ENCODE measurements at places on chromosomes 13 and 19.

DNA sequence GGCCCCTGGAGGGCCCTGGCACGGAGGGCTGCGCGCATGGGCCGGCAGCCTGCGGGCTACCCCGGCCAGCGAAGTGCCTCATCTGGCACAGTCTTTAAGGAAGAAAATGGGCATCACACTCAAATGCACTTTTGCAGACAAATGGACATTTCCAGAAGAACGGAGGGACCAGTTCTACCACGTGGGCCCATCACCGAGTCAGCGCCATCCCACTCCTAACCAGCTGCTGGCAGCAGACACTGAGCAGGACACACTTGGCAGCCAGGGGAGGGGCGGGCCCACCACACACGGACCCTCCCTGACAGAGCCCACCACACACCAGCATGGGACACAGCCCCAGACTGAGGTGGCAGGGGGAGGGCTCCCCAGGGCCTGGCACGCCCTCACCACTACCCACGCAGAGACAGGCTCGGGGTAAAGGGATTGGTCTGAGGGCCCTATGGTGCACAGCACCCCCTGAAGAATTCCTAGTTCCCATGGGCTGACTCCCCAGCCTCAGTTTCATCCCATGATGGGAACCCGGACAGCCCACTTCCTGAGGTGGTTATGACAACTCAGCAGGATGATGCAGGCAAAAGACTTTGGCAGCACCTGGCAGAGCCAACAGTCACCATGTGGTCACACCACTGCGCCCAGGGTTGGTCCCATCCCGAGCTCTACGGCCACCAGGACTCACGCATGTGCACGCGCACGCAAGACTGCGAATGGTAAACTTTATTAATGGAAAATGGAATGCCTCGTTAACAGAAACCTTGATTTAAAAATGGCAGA is 18.7 kb upstream of the TINCR start:
- DNase-seq, result no peak

DNA sequence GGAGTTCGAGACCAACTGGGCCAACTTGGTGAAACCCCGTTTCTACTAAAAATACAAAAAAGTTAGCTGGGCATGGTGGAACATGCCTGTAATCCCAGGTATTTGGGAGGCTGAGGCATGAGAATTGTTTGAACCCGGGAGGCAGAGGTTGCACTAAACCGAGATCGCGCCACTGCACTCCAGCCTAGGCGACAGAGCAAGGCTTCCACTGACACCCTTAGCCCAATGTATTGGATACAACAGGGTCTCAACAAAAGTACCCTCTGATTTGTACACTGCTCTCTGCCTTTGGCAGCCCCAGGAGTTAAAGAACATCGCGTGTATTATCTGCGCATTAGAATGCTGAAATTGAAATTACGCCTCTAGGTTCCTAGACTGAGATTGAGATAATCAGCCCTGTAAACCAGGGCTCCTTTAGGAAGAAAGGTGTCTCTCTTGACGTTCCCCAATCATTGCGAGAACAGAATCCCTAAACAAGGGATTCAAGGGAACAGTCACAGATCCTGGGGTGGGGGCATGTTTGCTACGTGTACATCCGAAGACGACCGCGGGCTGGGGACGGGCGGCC is 21.9 kb downstream of the IPO5 start:
- DNase-seq, result no peak

DNA sequence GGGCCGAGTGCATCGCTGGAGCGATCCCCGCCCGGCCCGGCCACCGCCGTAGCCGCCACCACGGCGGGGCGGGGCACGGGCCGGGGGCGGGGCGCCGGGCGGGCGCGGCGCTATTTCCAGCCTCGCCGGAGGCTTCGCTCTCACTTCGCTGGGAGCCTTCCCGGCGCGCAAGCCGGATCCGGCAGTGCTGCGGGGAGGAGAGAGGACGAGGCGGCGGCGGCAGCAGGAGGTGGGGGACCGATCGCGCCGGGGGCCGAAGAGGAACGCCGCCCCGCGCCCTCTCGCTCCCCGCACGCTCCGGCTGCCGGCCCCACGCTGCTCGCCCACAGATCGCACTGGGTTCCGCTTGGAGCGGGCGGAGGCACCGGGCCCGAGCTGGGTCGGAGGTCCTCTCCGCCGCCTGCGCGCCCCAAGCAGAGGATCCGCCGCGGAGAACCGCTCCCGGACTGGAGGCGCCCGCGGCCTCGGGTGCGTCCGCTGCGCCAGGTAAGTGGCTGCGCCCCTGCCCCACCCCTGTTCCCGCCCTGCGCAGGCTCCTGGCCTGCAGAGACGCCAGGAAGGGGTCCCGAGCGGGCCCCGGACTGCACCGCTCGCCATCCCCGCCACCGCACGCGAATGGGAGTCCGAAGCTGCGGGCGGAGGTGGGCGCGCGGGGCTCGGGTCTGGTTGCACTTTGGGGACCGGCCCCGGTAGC is at the start of gene CHST8:
CHST8 (plus strand) TSS at position 143 of the 694 bp plus-strand sequence. CDS start 67,309 bp downstream, outside the sequence.
- DNase-seq, result no peak

- DNase-seq, result no peak
These were observed 24.5 kb downstream of the CRYL1 start for GRCh38 chr13:20501120-20501519.

- no peak for DNase-seq
These were observed 28.6 kb downstream of the RFXAP start for GRCh38 chr13:36847606-36848005.

GRCh38 chr13:45750566-45750965 is 48.4 kb downstream of the CBY2 start:
- no peak for DNase-seq

- no peak for DNase-seq
These were observed 96.1 kb upstream of the MBNL2 start for GRCh38 chr13:97125810-97126738.

GRCh38 chr13:22757530-22758120 is 423.2 kb upstream of the SGCG start:
- no peak for DNase-seq

- no peak for DNase-seq
These were observed 7.1 kb downstream of the DGKH start for GRCh38 chr13:42055500-42056085.

DNA sequence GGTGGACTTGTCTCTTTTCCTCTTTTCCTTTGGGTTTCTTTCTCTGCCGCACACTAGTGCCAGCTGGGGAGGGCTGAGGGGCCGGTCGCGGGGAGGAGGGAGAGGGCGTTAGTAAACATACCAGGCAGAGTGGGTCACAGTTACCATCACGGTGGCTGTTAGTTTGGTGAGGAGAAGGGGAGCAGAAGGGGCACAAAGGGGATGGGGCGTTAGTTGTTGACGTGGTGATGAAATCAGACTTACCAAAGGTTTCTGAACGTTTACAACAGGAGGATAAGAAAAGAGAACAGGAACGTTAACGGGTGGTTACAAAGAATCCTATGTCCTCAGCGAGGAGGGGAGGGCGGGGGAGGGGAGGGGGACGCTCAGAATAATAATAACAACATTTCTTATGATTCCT is 77.9 kb downstream of the PTPRS start:
- no peak for DNase-seq

DNA sequence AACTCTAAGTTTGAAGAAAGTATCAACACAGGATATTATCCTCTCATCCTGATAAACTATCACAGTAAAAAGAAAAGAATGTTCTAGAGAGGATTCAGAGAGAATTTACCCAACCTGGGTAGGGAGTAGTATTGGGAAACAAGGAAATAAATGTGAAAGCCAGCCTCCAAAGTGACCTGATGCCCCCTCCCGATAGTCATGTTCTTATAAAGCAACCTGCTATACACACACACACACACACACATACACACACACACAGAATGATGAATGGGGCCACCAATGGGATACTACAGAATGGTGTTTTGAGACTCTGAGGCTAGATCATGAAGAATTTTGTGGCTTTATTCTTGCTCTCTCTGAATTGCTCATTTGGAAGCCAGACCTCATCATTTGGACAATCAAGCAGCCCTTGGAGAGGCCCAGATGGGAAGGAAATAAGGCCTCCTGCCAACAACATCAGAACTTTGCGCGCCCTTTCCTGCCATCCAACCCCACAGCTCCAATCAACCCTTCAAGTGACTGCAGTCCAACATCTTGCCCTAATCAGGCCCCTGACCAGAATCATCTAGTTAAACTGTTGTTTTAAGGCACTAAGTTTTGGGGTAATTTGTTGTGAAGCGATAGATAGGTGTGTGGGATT is 807.9 kb upstream of the ARGLU1 start:
- DNase-seq, result no peak

DNA sequence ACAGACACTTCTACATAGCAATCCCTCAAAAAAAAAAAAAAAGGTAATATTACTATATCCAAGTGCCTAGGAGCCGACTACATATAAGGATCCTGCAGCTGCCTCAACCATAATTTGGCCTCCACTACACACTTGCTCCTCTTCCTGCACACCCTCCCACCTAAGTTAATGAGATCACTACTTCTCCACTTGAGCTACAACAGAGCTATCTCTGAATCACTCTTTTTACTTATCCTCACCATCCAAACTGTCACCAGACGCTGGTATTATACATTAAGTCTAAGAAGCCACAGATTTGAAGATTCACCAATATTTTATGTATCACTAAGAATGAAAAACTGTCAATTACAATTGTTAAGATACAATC is 8.3 kb downstream of the OBI1 start:
- DNase-seq, result no peak

DNA sequence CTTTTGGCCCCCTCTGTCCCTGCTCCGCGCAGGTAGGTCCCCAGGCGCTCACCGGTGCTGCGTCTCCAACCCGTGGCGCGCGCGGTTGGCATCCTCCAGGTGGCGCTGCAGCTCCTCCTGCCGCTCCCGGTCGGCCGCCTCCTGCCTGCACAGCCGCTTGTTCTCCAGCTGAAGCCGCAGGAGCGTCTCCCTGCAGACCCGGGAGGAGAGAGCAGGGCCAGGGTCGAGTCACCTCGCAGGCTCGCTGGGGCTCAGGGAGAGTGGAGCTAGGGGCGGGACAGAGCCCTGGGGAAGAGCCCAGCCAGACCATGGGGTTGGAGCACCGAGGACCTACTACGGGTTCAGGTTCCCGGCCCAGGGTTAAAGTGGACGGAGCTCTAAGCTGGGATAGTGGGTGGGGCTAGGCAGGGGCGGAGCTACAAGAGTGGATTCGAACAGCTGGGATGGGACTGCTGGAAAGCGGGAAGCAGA is 9.3 kb downstream of the HOOK2 start:
- DNase-seq, result no peak

DNA sequence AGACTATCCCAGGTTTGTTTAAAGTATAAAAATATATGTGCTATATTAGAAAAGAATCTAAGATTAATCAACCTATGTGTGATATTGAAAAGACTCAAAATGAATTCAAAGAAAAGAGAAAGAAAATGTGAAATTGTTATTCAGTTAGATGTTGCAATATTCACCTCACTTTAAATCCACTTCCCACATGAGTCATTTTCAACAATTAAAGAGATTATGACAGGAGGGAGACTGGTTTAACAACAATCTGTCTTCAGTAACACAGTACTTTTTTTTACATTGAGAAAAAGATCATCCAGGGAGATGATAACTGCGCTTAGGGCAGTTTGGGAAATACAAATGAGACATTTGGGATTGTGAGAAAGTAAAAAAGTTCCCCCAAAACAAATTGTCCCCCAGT is 1246.2 kb downstream of the SLITRK1 start:
- no peak for DNase-seq

DNA sequence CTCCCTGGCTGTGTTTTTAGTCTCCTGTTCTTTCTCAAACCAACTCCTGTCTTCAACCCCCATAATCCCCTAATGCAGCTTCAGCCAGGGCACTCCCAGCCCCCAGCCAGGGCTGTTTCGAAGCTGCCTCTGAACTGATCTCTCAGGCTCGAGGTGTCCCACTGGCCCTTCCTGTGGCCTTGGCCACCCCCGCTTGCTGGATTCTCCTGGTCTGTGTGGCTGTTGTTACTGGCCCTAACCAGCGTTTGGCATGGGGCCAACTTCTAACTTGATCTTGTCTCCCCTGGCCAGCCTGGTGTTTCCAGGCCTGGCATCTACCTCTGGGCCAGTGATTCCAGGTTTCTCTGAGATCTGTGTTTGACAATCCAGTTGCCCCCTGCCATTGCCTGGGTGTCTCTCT is 11.0 kb downstream of the XAB2 start:
- DNase-seq, result no peak

DNA sequence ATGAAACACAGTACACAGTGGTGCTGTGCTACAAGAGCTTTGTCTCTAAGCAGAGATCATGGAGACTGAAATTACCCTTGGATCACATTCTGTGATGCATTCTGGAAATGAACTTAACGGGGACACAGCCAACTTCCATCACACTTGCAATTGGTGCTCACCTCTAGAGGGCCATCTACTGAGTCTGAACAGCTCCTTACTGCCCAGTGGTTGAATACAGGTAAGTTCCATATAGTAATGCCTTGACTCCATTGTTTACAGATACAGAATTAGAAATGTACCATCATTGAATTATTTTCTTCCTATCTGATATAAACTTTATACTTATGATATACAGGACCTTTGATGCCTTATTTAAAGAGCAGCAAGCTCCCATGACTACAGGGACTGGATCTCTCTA is 686.4 kb downstream of the PCDH9 start:
- DNase-seq, result no peak

- no peak for DNase-seq
These were observed 980 bp downstream of the BCKDHA start for GRCh38 chr19:41398598-41398997.
